ENCODE measurements at places on chromosomes 11 and 22.

DNA sequence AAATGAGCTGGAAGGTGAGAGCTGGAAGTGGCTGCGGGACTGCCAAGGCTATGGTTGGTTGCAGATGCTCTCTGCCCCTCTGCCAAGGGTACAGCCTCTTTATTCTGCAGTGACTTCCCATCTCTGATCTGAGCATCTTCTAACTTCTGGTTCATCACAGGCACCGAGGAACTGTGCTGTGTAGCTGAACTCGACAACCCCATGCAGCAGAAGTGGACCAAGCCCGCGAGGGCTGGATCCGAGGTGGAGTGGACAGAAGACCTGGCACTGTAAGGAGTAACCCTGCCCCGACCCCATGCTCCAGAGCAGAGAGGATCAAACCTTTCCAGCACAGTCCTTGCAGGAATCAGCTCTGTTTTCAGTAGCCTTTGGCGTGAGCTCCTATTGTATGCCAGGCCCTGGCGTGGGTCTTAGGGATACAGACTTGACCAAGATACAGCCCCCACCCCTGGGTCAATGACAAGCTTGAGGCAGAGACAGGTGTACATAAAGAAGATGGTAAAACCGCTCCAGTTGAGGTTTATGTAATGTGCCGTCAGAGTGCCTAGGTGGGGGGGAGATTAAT is 4.3 kb downstream of the C2CD2L start:
- DNase-seq: no peak

GRCh38 chr22:47484960-47485569 is 722.6 kb downstream of the TBC1D22A start:
- no peak for DNase-seq

DNA sequence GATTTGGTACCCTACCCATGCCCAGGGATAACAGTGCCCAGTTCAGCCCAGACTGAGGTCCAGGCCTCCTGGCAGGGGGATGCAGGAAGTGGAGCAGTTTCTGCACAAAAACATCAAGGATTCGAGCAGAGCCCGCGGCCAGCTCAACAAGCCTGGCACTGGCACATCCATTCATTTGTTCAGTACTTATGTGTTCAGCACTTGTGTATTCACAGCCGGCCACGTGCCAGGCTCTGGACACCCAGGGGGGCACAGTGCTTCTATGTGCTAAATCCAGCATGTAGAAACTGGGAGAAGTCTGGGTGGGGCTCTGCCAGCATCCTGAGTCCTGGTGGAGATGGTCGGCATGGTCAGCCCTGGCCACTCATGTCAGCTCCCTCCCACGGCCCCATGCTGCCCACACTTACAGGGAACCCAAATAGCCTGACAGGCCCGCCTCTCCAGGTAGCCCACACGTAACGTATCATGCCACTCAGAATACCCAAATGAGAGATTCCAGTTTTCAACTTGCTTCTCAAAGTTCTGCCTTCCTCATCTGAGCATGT is 28.5 kb downstream of the LINC01488 start:
- DNase-seq: no peak

- DNase-seq: no peak
These were observed 39.3 kb downstream of the NFRKB start for GRCh38 chr11:129856036-129856435.

GRCh38 chr11:47271961-47272661 is 2.2 kb downstream of the MADD start:
- DNase-seq: peak; percentile 44

DNA sequence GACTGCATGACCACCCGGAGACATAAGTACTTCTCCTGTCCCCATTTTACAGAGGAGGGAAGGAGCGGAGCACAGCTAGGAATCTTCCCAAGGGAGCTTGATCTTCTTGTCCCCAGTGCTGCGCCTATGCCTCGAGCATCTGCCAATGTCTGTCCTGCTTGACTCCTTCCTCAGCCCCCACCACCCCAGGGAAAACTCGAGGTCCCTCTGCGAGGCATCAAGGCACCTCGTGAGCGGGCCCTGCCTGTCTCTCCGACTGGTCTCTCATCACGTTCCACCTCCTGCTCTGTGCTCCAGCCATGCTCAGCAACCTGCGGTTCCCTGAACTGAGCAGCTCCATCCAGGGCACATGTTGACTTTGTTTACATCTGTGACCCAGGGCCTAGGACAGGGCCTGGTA is 2.5 kb downstream of the NCF4 start:
- no peak for DNase-seq
